Renal cortex interstitium (tissue), 15 donors: ENCODE measurements at places on chromosomes 7 and 10.

GRCh38 chr10:11074536-11075267, 57.0 kb downstream of the CELF2 start:
- DNase-seq = no peak

- no peak for DNase-seq
Observed at GRCh38 chr7:45874408-45875131, 1.7 kb upstream of the CCDC201 start.

DNA sequence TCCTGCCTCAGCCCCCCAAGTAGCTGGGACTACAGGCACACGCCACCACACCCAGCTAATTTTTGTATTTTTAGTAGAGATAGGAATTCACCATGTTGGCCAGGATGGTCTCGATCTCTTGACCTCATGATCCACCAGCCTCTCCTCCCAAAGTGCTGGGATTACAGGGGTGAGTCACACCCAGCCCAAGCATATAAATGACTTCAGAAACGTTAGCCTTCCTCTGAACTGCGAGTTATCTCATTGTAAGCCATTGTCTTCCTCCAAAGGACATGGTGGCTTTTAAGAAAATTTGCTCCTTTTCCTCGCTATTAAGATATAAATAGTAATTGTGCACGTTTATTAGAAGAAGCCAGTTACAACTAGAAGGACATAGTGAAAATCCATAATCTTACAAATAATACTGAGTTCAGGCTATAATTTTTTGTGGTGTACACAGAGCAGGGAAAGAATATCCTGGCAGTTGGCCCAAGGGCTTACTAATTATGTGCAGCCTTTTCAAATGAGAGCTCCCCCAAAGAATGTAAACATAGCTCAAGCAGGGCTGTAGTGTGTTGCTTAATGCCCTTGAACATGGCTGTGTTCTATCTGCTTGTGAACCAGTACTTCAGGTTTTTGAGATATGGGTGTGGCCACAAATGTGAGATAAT, 495.8 kb downstream of the PARD3 start:
- peak; percentile 42 for DNase-seq

DNA sequence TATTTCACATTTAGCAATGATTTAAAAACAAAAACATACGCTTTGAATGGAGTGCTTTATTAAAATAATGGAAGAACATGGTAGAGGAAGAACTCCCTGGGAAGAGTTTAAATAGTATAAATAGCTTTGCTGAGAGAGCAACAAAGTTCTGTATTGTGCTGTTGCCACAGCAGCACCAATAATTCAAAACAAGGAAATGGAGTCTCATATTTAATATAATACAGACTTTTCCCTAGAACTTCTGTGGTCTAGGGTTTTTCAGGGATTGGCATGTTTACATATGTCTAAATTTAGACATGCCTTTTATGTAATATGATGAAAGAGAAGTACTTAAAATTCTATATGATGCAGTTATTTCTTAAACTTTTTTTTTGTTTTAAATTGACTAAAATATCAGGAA, 217.2 kb upstream of the HDAC9 start:
- DNase-seq = no peak

- DNase-seq = no peak
Observed at GRCh38 chr10:112374724-112375541, 1.0 kb downstream of the ACSL5 start.

DNA sequence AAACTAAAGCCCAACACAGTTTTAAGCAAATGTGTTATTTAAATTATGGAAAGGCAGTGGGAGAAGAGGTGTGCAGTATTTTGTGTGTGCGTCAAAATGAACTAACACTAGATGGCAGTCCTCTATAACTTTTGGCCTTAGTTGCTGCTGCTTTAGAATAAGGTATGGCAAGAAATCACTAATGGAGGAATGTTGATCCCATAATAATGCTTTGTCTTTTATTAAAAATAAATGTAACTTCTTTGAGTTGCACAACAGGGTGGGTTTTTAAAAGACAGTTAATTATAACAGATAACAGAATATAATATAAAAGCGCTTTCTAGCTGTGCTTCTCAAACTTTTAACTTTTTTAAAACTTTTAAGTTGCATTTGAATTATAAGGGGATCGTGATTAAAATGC, 56.4 kb downstream of the BBS9 start:
- peak; percentile 42 for DNase-seq

- no peak for DNase-seq
Observed at GRCh38 chr10:121974019-121974534, 940 bp downstream of the NSMCE4A start.

GRCh38 chr7:73487486-73487885, 34.6 kb downstream of the BAZ1B start:
- DNase-seq = no peak

DNA sequence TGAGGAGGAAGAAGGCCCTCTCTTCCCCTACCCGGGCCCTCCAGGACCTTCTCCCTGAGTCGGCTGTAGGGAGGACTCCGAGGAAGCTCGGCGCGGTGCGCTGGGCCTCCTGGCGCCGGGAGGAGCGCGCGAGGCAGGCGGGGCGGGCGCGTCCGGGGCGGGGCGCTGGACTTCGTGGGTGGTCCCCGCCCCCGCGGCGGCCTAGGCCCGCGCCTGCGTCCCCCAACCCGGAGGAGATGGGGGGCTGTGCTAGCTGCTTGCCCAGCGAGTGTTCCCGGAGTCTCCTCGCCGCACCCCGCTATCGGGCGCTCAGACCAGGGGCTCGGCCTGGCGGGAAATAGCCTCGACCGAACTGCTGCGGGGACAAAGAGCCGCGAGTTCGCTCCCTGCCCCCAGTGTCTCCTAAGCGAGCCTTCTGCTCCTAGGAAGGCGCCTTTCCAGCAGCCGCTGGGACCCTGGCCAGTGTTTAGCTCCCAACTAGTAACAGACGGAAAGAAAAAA, 19.2 kb upstream of the SMO start:
- no peak for DNase-seq
